ENCODE measurements at places on chromosomes 1 and 21. TPM values are rescaled to one million over a fixed set of nuclear protein-coding genes. Genes with fewer than 3 reads are reported as not detected.

DNA sequence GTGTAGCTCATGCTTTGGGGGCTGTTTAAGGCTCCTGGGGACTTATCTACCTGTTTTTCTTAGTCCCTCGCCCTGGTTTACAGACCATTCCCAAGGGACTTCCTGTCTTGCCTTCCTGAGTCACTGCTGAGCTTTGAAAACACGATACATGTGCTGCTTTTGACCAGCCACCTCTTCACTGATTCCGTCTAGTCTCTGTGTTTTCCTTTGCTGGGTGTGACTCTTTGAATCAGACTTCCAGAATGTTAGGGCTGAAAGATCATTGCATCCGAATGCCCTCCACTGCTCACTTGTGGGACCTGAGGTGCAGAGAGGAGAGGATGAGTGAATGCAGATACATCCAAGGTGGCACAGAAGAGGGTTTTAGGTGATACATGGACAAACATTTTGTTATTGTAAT lies 35.4 kb upstream of the CITED4 start:
- peak; percentile 64 for DNase-seq

DNA sequence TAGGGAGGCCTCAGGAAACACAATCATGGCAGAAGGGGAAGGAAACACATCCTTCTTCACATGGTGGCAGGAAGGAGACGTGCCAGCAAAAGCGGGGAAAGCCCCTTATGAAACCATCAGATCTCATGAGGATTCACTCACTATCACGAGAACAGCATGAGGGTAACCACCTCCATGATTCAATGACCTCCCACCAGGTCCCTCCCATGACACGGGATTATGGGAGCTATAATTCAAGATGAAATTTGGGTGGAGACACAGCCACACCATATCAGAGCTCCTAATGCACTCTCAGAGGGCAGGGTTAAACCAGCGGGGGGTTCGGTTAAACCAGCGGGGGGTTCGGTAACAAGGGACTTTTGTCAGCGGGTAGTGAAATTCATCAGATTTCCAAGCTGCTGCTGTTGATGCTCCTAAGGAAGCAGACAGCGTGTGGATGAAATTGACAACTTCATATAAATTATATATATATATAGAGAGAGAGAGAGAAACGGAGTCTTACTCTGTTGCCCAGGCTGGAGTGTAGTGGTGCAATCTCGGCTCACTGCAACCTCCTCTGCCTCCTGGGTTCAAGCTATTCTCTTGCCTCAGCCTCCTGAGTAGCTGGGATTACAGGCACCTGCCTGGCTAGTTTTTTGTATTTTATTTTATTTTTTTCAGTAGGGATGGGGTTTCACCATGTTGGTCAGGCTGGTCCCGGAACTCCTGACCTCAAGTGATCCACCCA lies 4.2 kb downstream of the CSTB start:
- peak; percentile 59 for DNase-seq

DNA sequence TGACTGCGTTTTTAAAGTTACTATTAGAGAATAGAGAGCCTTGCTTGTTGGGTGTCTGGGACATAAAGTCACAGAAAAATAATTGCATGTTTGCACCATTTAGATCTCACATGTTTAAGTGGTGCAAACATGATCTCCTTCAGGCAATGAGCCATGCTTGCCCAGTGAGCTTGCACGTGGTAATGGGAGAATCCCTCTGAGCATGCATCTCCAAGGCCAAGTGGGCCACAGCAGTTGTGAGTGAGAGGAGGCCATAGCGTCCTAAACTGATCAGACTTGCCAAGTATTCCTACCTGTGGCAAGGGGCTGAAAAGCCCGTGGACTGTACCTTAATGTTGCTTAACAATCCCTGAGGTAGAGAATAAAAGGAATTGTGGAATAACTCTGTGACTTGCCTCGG lies 158.3 kb downstream of the PLA2G4A start:
- no peak for DNase-seq

GRCh38 chr1:6448749-6449631 lies 17.0 kb downstream of the TNFRSF25 start:
- DNase-seq = no peak

DNA sequence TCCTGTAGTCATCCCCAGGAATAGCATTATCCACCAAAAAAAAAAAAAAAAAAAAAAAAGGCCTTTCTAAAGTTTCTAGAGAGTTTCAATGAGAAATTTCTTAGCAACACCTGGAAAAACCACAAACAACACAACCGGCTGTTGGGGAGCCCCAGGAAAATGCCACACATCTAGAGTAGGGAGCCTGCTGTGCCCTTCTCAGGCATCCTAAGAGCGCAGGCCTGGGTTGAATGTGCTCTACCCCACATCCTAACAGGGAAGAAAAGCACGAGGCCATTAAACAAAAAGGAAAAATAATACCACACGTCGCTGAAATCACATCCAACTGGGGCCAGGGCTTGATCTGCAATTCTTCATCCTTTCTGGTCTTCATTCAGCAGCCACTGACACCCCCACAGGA lies 367.5 kb downstream of the TGFB2 start:
- no peak for DNase-seq

GRCh38 chr1:158818560-158818959 lies 12.6 kb upstream of the MNDA start:
- DNase-seq = no peak

GRCh38 chr1:64933296-64934070 lies 32.9 kb downstream of the JAK1 start:
- DNase-seq = peak; percentile 80

DNA sequence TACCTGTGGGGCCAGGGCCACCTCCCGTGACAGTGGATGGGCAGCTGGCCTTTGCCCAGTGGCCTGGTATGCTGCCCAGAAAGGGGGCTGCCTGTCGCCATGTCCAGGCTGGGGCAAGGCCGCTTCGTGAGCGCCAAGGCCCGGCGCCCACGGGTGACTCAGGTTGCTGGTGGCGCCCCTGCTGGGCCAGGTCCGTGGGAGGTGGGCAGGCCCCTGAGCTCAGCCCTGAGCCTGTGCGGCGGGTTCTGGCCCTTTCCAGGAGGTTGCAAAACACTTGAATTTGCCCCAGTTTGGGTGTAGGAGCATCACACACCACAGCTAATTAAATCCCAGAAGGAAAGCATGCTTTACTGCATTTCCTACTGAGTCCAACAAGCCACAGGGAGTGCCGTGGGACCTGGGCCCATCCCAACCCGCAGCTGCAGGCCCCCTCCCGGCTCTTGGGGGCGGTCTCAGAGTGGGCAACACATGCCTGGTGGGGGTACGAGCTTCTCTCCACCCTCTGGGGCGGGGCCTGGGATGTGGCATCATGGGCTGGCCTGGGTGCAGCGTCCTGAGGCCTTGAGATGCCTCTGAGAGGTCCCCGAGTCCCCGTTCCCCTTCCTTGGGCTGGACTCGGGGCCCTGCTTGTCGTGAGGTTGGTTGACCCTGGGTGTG lies 159.8 kb downstream of the PEX14 start:
- no peak for DNase-seq

DNA sequence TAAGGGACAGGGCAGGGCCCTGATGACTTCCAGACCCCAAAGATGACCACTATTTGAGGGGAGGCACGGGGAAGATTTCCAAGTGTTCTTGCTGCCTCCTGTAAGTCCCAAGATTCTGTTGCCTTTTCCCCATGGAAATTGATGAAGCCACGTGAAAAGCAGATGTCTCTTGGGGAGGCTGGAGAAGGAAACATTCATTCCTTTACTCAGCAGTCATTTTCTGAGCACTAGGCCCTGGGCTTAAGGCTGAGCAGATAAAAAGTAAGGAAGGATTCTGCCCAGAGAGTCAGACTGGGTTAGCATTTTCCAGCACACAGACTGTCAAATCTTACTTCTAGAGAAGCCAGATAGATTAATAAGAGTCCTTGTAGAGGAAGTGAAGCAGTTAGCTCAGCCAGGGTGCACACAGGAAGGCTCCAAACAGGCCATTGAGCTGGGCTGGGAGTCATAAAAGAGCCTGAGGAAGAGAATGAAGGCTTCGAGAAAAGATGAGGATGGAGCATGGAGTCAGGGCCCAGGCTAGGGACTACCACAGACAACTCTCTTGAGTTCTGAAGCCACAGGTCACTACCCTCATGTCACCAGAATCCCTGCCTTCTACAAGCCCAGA lies 10.1 kb downstream of the EXTL1 start:
- DNase-seq = no peak

DNA sequence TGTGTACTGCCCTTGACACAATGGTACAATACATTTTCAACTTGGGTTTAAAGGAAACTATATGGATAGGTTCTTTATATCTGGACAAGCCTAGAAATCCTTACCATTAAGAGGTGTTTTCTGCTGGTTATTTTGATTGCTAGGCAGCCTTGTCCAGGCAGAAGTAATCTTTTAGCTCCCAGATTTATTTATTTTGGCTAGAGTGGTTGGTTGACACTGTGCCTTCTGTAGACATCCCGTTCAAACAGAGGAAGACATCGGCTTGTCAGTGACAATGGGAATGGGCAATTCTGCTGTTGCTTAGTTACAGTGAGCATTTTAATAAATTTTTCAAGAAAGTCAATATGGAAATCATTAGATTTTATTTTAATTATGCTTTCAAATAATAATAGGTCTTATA lies 138.8 kb downstream of the VPS13D start:
- DNase-seq = peak; percentile 68

ASAP3 gene
- total RNA-seq = 3.6 TPM

KCNJ15 gene
- 0.51 TPM for total RNA-seq

Data from dermis microvascular lymphatic vessel endothelial cell (primary cell).